Stomach (tissue), 19 donors: ENCODE measurements at places on chromosomes 16 and 17. TPM values are rescaled to one million over a fixed set of nuclear protein-coding genes. Genes with fewer than 3 reads are reported as not detected.
A peak's percentile ranks its signal among the peaks of the same experiment; 100 is the strongest.

Gene HMOX2
- 106 TPM for polyA plus RNA-seq

DNA sequence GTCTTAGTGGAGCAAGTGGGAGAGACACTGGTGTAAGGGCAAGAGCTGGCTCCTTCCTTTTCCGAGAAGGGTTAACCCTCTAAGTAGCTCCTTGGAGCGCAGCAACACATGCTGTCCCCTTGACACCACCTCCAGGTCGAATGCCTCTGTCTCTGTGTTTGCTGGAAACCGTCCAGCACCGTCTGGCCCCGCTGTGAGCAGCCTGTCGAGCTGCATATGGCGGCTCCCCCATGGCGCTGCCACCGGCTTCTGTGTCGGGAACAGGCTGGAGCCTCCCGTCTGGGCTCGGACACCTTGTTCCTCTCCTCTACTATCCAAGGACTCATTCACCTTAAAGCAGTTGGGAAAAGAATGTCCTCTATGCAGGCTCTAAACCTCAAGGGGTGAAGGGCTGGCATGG is 28.9 kb upstream of the WSCD1 start:
- DNase-seq: no peak

GRCh38 chr16:67391424-67392300 is 1.6 kb downstream of the TPPP3 start:
- DNase-seq: peak; percentile 78

Gene RAMP2
- polyA plus RNA-seq: 19.2 TPM

DNA sequence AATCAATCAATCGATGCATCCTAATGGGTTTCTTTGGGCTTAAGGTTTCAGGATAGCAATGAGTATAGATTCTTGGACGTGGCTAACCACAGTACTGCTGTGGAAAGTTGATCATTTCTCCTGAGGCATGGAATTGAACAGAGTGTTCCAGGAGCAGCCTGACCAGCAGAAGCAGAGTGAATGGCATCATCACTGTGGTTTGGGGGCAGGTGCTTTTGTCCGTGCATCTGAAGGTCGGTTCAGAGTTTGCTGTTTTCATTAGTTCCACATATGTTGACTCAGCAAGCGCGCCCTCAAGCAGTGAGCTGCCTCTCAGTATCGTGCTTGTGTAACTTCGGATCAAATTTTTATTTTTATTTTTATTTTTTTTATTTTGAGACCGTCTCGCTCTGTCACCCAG is 24.9 kb downstream of the KIAA0513 start:
- no peak for DNase-seq

Gene KCNH6
- polyA plus RNA-seq: not detected

- DNase-seq: no peak
Measured at GRCh38 chr16:1876468-1876867, 4.5 kb upstream of the MEIOB start.

- DNase-seq: no peak
Measured at GRCh38 chr17:81528384-81528650, 140 bp downstream of the FSCN2 start.

- peak; percentile 8 for DNase-seq
Measured at GRCh38 chr17:60792250-60792898, 114.7 kb downstream of the BCAS3 start.

DNA sequence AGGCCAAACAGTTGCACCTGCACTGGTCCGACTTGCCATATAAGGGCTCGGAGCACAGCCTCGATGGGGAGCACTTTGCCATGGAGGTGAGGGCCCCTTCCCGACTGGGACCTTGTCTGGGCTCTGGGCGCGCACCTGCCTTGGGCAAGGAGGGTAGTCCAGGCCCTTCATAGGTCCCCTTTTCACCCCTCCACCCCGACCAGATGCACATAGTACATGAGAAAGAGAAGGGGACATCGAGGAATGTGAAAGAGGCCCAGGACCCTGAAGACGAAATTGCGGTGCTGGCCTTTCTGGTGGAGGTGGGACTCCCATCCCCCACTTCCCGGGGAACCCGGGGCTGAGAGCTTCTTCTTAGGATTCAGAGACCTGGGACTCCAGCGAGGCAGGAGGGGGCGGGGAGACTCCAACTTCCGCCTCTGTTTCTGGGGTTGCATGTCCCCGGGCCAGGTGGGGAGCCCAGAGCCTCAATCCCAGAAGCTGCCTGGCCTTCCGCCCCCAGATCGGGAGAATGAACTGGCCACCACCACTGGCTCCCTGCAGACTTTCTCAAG is 7.8 kb downstream of the CA4 start:
- no peak for DNase-seq

- no peak for DNase-seq
Measured at GRCh38 chr16:9854675-9855074, 327.6 kb downstream of the GRIN2A start.

DNA sequence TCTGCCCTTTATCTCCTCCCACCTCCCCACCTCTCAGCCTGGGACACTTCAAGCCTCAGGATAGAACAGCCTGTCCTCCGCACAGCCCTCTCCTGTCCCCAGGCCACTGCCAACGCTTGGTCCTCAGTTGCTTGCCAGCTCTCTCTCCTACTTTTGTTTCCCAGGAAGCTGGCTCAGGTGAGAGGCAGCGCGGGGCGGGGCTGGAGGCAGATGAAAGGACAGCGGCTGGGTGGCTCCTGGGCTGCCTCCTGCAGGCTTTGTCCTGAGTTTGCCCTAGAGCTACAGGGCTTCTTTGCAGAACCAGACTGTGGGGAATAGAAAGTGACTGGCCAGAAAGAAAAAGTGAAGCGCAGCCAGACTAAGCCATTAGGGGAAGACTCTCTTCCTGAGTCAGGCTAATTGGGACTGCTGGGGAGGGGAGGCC is 48.2 kb upstream of the CDC42EP4 start:
- DNase-seq: peak; percentile 93

- no peak for DNase-seq
Measured at GRCh38 chr17:81527591-81528383, at the start of gene FSCN2. Gene FSCN2 (plus strand): TSS chr17:81528377. CDS start chr17:81528532, 155 bp downstream.

GRCh38 chr17:81082177-81083073 is 47.5 kb downstream of the BAIAP2 start:
- peak; percentile 80 for DNase-seq

Gene PABPN1L
- polyA plus RNA-seq: 0.15 TPM

DNA sequence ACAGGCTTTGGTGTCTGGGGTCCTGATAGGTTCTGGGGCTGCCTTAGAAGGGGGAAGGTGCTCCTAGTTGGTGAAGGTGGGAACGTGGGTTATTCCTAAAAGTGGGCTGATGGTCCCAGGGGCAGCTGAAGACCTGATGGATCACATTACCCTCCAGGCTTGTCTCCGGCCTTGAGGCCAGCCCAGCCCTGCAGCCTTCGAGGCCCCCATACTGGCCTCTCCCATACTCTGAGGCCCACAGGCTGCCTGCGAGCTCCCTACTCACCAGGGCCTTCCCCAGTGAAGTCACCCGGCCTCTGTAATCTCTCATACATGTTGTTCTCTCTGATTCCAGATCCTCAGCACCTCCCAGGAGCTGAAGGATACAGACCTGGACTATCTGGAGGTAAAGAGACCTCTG is 2.7 kb downstream of the RNF112 start:
- no peak for DNase-seq

Gene SCNN1B
- 21.3 TPM for polyA plus RNA-seq

DNA sequence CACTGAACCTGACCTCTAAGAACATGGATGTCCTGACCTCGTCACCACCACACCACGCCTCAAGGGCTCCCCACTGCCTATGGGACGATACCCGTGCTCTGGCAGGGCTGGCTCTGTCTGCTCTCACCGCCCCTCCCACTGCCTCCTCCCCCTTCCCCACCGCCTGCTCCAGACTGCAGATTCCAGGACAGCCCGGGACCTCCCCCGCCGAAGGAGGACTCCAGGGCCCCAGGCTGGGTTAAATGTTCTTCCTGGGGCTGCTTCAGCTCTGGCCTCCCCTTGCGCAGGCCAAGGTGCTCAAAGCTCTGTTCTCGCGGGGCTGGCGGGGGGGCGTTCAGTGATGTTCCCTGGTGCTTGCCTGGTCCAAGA is 3.1 kb downstream of the NPW start:
- DNase-seq: no peak

DNA sequence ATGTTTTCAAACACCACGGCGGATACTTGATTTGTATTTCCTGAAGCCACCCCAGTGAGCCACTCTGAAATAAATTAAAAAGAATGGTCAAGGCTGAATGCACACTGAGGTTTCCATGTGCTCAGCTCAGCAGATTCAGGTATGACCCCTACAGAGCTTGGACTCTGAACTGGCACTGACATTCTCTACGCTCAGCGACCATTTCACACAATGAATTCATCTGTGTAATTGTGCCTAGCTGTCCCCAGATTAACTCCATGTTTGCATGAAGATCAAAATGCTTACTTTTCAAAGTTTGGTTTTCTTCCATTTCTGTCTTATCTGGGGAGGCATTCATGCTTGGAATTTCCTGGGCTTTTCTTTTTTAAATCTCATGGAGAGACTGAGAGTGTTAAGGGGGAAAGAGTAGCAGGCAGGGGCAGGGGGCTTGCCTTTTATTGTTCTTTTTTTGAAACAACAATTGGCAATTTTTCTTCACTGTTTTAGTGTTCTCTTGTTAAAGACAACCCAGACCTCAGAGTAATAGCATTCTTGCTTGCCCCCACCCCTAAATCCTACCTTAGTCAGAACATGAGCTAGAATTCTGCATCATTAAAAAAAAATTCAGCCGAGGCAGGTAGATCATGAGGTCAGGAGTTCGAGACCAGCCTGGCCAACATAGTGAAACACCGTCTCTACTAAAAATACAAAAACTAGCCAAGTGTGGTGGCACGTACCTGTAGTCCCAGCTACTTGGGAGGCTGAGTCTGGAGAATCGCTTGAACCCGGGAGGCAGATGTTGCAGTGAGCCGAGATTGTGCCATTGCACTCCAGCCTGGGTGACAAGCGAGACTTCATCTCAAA is 85.5 kb upstream of the HNF1B start:
- no peak for DNase-seq

Gene CD300LF
- not detected for polyA plus RNA-seq

DNA sequence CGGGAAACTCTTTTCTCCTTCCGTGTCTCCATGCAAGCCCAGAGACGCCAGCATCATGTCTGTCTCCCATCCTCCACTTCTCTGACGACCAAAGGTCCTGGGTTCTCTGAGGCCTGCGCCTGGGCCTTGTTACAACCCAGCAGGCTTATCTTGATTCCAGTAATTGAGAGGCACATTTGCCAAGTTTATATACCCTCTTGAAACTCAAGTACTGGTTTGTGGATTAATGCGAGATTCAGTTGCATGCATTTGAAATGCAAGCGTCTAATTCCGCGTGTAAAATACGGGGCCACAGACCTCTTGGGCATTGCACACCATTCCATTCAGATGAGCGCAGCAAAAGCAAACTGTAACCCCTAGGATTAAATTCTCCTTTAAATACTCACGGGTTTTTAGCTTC is 28.7 kb upstream of the CRISPLD2 start:
- no peak for DNase-seq

GRCh38 chr16:69773260-69773947 is 11.3 kb downstream of the WWP2 start:
- no peak for DNase-seq

Gene REXO5
- polyA plus RNA-seq: 7.3 TPM

GRCh38 chr17:17729620-17730249 is 48.5 kb downstream of the RAI1 start:
- DNase-seq: peak; percentile 53

DNA sequence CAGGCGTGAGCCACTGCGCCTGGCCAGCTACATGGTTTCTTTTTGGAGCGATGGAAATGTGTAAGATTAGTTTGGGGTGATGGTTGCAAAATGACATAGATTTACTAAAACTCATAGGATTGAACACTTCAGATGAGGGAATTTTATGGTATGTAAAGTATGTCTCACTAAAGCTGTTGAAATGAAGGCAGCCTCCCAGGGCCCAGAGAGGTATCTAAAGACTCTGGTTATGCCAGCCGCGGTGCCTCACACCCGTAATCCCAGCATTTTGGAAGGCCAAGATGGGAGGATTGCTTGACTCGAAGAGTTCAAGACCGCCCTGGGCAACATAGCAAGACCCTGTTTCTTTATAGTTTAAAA is 254.9 kb downstream of the PARN start:
- DNase-seq: no peak

Gene PIPOX
- 0.31 TPM for polyA plus RNA-seq

DNA sequence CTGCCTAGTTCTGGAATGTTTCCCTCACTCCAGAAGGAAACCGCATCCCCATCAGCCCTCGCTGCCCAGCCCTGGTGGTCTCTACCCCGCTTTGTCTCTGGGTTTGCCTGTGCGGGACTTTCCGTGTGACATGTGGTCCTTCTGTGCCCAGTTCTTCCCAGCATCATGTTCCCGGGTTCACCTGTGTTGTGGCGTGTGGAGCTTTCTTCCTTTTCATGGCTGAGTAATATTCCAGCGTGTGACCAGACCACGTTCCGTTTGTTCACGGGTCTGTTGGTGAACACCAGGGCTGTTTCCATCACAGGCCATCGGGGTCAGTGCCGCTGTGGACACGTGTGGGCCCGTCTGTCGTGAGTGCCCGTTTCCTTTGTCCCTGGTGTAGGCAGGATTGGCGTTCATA is 32.1 kb downstream of the CACNA1H start:
- no peak for DNase-seq

DNA sequence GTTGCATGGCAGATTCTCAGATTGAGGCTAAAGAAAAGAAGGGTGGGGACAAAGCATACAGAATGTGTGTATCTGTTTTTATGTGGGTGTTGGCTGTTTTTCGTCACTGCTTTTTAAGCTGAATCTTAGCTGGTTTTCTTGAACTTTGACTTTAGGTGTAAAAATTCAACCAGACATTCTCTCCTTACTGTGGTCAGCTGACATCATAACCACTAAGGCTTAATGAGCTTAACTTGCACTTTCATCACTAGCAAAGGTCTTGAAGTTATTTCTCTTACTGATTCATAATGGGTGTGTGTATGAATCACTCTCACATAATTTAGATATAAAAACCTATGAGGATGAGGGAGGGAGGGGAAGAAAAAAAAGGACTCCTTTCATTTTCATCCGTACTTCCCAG is 4.0 kb upstream of the CDC6 start:
- no peak for DNase-seq

DNA sequence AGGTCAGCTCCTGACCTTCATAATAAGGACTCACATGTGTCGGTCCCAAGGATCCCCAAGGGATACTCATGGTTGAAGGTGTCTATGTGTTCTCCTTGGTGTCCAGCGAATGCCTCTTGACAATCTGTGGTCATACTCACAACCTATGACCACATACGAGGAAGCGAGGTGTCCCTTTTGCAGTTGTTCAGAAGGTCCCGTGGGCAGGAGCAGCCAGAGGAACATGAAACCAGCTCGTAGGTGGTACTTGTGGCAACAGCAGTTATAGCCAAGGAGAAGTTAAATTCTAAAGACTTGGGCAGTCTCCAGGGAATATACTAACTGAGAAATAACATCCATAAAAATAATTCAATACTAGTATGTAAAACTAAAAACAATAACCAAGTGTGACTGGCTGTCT is 685.3 kb downstream of the WWOX start:
- DNase-seq: no peak

DNA sequence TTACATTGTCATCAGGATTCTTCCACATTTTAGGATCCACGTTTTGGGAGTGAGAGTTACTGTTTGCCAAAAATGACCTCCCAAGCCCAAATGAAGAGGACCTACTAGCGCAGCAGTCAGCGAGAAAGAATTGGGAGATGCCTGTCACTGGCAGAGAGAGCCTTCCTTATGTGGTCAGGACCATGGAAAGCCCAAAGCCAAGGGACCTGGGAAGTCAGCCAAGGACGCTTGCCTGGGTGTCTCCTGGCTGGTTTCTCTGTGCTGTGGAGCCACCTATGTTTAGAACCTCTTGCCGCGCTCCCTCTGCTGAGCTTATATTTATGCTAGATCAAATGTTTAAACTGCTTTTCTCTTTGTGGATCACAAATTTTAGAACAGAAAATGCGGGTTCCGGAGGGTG is 24.9 kb upstream of the RHBDL3 start:
- peak; percentile 26 for DNase-seq

Gene SPATA32
- not detected for polyA plus RNA-seq

Gene TMEM88
- polyA plus RNA-seq: 36.0 TPM
